Liver (tissue), 10 donors: ENCODE measurements at places on chromosomes 7 and 10. TPM values are rescaled to one million over a fixed set of nuclear protein-coding genes. Genes with fewer than 3 reads are reported as not detected.

PTF1A gene
- not detected for total RNA-seq

GRCh38 chr7:26346611-26347203, 55.0 kb downstream of the SNX10 start:
- no peak for DNase-seq

- DNase-seq = no peak
These were observed 172.1 kb downstream of the CYP26A1 start for GRCh38 chr10:93245779-93246178.

- no peak for DNase-seq
These were observed 284.7 kb upstream of the AKR1E2 start for GRCh38 chr10:4541292-4541691.

PDE6C gene
- total RNA-seq = not detected

GRCh38 chr10:110522365-110522988, 24.8 kb downstream of the DUSP5 start:
- no peak for DNase-seq

FFAR4 gene
- 0.17 TPM for total RNA-seq

- no peak for DNase-seq
These were observed 5.5 kb upstream of the ELOVL3 start for GRCh38 chr10:102220612-102221011.

DNA sequence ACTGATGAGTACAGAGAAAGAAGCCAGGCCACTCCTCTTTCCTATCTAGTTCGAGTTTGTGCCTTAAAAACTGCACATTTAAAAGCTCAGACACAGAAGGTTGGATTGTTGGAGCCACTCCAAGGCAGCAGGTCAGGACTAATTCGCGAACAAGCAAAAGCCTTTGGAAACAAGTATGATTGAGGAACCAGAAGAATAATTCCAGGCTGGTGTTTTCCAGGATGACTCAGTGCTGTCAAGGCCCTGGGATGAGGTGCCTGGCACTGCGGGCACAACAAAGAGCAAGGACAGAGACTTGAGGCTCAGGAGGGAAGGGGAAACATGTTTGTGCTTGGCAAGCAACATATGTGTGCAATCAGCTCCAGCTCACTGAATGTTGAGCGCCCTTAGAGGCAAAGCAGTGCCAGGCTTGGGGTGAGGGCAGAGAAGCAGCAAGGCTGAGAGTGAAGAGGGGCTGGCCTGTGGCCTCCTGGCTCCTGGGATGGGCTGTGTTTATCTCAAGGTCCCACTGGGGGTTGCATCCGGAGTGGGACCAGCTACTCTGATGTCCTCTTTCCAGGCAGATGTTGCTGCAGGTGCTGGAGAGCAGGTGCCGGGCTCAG, 44.1 kb downstream of the VSTM4 start:
- DNase-seq = no peak

FGFBP3 gene
- total RNA-seq = 0.37 TPM

- no peak for DNase-seq
These were observed 1.0 kb downstream of the BEND7 start for GRCh38 chr10:13527864-13528122.

DNA sequence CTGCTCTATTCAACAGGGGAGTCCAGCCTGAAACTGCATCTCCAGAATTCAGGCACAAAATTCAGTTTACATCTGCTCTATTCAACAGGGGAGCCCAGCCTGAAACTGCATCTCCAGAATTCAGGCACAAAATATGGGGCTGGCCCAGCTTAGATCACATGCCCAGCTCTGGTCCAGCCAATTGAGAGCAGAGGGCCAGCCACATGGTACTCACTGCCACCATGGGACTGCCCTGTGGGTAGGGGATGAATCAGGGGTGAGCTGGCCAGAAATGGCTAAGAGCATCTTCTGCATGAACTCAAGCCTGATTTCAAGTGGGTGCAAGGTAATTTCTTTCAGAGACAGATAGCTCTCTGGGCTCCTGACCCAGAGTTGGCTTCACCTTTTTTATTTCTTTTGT, 156.6 kb upstream of the LYZL2 start:
- no peak for DNase-seq

CNPY1 gene
- total RNA-seq = not detected

VAX1 gene
- total RNA-seq = not detected

OPN4 gene
- not detected for total RNA-seq
